SW480 (cell line): ENCODE measurements at places on chromosomes 4 and X.

DNA sequence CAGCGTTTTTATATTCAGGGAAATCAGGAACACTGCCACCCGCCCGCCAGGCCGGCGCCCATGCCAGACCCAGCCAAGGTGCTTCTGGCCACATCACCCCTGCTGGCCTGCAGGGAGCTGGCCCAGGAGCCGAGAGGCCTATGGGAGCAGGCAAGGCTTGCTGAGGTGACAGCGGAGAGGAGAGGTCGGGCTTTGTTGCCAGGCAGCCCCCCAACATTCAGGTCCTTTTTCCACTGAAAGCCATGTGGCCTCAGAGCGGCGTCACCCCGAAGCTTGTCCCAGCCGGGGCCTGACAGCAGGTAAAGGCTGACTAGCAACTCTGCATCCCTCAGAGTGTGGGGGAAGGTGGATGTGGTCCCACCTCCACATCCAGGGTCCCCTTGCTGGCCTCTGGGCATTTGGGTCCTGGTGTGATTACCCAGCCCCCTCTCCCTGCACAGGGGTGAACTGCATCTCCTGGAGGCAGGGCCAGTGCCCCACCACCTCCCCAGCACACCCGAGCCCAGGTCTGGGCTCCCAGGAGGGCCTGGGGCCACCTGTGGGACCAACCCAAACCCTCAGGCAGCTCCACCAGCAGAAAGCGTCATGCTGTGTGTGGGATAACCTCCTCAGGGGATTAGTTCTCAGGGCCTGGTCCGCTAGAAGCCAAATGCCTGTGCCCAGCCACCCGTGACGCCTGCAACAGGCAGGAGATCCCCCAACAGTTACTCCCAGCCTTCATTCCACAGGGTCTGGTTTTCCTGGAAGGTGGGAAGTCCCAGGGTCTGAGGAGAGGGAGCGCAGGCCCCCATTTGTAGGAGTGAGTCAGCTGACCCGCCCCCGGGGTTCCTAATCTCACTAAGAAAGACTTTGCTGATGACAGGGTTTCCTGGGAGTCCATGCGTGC lies at the start of gene PDE6B:
TSS of gene PDE6B (plus strand) at position 869 of the 886 bp plus-strand sequence. CDS start 54 bp downstream, outside the sequence.
- DNase-seq: no peak

- DNase-seq: no peak
Observed at GRCh38 chrX:56968980-56969379, 26.4 kb downstream of the SPIN3 start.

GRCh38 chr4:26779224-26779623 lies 81.4 kb upstream of the STIM2 start:
- DNase-seq: no peak

DNA sequence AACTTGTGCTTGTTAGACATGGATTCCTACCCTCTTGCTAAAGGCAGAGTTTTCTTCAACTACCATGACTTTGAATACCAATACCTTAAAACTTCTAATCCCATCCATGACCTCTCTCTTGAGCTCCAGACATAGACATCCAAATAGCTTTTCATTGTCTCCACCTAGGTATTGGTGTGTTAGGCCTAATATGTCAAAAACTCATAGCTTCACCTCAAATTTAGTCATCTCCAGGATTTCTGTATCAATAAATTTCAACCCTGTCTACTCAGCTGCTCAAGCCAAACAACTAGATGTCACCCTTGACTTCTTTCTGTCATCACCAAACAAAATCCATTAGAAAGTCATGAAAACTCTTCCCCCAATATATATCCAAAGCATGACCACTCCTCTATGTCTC lies 617.7 kb upstream of the GRIA3 start:
- no peak for DNase-seq

- no peak for DNase-seq
Observed at GRCh38 chrX:15943391-15943790, 88.8 kb upstream of the AP1S2 start.

DNA sequence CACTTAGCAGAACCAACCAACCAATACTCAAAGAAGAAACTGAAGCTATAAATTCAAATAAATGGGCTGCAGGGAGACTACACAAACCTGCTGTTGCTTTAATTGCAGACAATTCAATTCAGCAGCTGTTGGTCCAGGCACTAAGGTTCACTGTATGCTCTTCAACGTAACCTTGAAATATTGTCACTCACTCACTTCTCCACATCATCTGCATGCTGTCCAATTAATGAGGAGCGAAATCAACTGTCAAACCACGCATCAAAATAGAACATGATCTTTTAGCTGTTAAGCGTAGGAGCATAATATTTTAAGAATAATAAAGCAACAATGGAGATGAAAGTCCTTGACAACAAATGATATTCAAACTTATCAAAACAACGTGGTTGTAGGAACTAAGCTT lies 17.0 kb downstream of the ENOX2 start:
- DNase-seq: no peak

DNA sequence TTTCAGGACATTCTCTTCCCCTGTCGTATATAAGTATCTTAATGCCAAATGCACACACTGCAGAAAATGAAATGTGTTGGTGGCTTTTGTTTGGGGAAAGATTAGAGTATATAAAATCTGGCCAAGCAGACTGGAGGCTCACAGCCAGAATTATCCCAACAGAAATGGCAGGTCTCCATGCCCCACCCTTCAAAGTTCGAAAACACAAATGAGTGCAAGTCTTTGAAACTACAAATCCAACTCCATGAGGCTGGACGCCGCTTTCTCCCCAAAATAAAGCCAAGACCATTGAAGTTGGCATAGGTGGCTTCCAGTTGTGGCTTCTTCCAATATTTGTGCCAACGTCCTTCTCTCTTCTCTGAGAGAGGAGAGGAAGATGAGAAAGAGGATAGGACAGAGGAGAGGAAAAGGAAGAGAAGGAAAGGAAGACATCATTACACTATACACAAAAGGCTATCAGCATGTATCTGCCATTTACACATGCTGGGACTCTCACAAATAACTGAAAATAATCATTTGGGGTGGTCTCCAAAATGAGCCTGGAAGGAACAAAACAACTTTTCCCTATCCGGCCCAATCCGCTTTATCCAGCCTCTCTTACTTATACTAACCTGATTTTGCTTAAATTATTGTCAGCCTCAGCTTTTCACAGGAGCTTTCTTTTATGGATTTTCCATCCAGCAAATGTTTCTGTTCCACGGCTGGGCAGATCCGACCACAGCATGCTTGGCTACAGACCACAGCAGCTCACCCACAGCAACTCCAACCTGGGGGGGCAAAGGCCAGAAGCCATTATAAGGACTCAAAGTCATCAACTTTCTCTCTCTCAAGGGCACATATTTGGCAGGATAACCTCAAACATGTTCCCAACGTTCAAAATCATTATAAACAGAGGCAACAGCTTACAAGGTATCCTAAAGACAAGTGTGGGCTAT lies 71.7 kb downstream of the APBB2 start:
- DNase-seq: peak; percentile 70
